ENCODE measurements at places on chromosomes 5 and 9.

DNA sequence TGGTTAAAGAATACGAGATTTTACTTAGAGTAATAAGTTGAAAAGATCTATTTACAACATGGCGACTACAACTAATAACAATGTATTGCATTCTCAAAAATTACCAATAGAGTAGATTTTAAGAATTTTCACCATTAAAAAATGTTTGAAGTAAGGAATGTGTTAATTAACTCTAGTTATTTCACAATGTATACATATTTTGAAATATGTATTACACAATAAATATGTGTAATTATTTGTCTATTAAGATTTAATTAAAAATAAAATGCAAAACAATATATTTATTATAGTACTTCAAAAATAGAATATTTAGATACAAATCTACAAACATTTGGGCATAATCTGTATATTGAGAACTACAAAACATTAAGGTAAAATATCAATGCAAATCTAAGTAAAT is 1326.3 kb upstream of the CDH6 start:
- no peak for DNase-seq

GRCh38 chr9:126902210-126902609 is 12.4 kb upstream of the RALGPS1 start:
- no peak for DNase-seq

- DNase-seq, result no peak
Measured at GRCh38 chr5:54630738-54631359, 113.3 kb downstream of the SNX18 start.

DNA sequence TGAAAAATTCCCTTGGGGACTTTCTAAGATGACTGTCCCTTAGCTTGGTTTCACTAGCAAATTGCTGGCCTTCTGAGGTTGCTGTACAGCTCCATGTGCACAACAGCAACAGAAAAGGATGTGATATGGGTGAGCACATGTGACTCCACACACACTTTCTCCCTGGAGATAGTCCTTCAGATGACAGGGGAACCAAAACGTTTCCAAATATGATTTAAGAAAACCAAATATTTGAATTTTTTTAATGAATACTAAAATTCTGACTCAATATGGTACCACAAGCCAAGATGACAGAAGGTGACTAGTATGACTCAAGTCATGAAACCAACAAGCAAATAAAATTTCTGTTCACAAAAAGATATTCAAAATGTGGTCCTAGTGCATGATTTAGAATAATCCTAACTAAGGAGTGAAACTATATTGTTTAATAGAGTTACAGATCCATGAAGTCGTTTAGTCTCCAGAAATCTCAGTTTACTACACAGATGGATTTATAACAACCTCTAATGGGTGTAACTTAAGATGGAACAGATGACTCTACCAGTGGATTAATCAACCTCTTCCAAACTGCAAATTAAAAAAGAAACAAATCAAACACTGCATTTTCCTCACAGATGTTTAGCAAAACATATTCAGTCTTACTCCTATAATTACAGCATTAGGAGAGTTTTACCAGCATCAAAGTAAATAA is 144.8 kb upstream of the PIK3R1 start:
- DNase-seq, result no peak

- DNase-seq, result no peak
Measured at GRCh38 chr5:55920784-55921183, 69.6 kb downstream of the IL31RA start.

GRCh38 chr5:4233671-4234070 is 638.0 kb downstream of the IRX1 start:
- no peak for DNase-seq

DNA sequence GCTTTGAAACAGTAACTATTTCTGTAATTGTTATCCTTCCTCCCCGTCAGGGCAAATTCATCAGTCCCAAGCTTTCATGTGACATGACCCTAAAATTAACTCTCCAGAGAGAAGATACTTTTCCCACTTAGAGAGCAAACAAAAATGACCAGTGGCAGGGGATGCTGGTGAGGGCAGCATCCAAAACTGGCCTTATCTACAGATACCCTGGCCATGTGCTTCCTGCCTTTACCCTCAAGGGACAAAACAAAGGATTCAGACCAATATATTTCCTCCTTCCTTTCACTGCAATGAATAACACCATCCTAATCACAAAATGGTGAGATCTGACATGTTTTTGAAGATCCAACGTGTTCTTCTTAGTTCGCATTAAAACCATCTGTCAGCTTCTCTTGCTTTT is 267.2 kb downstream of the MAN2A1 start:
- no peak for DNase-seq

GRCh38 chr9:96574931-96575351 is 44.7 kb downstream of the CDC14B start:
- DNase-seq, result no peak

DNA sequence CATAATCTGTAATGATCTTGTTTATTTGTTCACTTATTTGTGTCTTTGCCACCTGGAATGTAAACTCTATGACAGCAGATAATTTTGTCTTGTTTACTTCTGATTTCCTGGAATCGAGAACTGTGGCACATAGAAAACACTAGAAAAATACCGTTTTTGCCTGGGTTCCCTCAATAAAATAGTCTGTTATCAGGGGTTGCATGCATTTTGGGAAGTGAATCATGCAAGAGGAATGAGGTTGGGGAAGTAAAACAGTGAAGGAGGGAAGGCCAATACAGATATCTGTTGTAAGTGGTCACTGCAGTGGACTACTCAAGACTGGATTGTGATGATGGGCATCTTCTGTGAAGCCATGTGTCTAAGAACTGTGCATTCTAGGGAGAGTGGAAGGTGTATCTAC is 45.2 kb upstream of the IL6ST start:
- DNase-seq, result no peak
